ENCODE measurements at places on chromosomes 7 and 10.

GRCh38 chr7:116075351-116076145 lies 45.0 kb upstream of the TFEC start:
- DNase-seq = no peak

DNA sequence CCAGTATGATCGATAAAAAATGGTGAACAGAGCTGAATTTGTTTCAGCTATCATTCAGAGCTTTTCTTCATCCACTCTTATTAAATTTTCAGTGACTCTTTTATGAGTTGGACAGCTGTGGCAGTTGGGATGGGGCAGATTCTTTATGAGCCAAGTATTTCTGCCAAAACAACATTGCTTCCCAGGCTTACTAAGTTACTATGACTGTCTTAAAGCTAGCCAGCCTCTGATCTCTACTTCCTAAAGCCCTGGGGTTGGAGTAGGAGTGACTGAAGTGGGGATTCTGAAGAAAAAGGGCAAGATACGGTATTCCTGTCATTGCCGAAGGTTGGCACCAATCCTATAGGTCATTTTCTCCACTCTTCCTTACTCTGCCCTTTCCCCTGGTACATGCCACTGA lies 12.7 kb downstream of the RPP30 start:
- DNase-seq = no peak

- DNase-seq = peak; percentile 66
These were observed 1.6 kb downstream of the ZNF746 start for GRCh38 chr7:149495785-149496641.

DNA sequence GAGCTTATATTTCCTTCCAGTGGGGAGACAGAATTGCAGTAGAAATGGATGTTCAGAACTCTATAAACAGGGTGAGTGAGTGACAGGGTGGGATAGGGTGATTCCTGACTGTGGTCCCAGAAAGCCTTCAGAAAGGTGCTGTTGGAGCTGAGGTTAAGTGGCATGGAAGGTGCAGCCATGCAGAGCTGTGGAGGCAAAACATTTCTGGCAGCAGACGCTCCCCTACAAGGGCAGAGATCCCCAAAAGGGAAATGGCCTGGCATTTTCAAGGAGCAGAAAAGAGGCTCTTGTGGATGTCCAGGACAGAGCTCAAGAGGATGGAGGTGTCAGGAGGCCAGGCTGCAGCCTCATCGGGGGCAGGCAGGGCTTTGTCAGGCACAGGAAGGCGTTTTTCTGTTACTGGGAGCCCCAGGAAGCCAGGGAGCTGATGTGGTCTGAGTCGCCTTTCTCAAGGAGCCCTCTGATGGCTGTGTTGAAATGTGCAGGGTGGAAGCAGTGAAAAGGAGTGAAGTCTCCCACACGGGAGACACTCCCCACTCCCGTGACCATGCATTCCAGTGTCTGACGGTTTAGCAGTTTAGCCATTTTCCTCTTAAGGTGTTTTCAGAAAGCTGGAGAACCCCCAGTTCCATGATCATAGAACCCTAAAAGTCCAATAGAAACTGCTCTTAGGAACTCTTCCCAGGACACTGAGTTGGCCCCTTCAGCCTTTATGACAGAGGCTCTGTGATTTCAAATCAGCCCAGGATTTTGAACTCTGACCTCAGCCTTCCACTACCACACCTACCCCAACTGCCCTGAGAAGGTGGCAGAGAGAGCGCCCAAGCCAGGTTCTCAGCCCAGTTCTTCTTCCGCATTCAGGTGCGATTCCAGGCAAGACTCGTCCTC lies 96.2 kb downstream of the C10orf105 start:
- DNase-seq = no peak

DNA sequence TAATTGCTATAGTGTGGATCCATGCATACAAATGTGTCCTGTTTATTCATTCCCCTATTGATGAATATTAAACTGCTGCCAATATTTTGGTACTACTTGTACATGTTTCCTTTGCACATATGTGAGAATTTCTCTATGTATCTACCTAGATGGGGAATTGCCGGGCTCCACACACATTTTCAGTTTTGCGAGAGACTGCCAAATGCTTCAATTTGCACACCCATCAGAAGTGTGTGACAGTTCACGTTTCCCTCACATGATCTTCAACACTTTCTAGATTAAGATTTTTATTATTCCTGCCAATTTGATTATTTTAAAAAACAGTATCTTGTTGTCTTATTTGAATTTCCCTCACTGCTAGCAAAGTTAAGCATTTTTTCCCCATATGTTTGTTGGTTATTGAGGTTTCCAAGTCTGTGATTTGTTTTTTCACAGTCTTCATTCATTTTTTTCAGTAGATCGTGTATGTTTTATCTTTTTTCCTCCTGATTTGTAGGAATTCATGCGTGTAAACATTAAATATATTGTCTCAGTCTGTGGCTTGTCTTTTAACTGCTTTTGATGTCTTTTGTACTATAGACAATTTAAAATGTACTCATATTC lies 2.4 kb upstream of the KLF14 start:
- DNase-seq = peak; percentile 23

GRCh38 chr7:158876984-158877383 lies 20.6 kb downstream of the DYNC2I1 start:
- no peak for DNase-seq

GRCh38 chr10:30353851-30354250 lies 4.8 kb upstream of the MTPAP start:
- no peak for DNase-seq

GRCh38 chr10:60905580-60905979 lies 38.4 kb downstream of the RHOBTB1 start:
- no peak for DNase-seq

DNA sequence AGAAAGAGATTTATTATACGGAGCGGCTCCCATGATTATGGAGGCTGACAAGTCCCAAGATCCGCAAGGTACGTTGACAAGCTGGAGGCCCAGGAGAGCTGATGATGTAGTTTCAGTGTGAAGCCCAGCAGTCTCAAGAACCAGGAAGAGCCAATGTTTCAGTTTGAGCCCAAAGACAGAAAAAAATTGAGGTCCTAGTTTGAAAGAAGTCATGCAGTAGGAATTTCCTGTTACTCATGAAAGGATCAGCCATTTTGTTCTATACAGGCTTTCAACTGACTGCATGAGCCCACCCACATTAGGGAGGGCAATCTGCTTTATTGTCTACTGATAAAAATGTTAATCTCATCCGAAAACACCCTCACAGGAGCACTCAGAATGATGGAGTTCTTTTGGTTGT lies 51.5 kb downstream of the CCDC71L start:
- DNase-seq = no peak

DNA sequence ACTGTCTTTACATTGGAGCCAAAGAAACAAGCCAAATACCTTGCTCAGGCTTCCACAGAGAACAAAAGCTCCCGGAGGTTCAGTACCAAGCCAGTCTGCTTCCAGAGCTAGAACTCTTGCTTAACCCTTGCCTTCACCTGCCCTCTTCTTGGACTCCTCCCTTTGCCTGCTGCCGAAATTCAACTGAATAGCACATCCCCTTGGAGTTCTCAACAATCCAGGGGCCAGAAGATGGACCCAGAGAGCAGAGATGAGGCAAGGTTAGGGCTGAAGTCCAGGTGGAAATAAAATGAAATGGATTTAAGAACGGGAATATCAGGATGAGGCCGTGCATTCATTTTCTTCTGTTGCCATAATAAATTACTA lies 876 bp upstream of the PIK3AP1 start:
- no peak for DNase-seq

DNA sequence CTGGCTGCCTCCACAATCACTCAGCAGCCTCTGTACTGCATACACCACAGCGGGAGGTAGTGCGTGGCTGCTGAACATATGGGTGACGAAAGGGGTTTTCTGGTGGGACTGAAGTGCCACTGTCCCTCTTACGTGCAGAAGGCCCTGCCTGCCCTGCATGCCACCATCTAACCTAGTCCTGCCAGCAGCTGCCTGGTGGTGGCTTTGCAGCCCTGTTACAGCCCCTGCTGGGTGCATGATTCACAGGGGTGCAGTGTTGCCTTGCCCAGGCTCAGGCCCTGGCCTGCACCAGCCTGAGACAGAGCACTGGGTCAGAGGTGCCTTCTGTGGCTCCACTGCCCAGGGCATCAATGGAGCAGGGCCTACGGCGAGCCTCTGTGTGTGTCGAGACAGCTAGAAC lies 50.1 kb downstream of the SYPL1 start:
- no peak for DNase-seq

DNA sequence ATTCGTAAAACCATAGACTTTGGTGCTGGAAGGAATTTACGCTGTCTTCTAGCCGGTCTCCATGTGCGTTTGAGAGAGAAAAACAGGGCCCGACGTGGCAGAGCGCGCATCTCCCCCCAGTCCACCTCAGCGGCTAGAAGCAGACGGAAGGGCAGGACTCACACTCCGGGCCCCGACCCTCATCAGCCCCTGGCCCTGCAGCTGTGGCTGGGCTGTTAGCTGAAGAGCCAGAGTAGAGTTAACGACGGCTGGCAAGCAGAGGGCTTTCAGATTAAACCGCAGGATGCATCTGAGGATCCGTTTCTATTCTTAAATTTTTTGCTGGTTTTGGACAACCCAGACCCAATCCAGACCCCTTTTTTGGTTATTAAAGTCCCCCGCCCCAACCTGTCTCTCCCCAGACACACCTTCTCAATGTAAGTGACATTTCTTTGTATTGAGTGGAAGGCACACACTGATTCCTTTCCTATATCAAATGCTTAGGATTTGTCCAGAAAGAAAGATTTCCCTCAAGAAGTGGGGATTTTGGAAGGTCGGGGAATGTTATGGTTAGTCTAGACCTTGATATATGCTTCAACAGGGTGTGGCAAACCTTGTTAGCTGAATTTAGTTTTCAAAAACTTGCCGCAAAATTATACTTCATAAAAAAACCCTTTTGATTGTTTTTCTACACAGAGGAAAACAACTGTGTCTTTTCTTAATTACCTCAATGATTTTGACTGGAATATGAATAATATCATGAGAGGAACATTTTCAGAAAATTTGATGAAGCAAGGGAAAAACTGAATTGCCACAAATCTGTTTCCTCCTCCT lies 1.7 kb upstream of the TBX20 start:
- DNase-seq = peak; percentile 61

DNA sequence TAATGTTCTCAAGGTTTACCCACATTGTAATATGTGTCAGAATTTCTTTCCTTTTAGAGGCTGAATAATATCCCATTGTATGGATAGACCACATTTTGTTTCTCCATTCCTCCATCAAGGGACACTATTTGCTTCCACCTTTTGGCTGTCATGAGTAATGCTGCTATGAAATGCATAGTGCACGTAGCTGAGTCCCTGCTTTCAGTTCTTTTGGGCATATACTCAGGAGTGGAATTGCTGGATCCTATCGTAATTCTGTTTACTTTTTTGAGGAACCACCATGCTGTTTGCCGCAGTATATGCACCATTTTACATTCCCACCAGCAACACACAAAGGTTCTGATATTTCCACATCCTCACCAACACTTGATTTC lies 60.0 kb downstream of the PRF1 start:
- DNase-seq = no peak

DNA sequence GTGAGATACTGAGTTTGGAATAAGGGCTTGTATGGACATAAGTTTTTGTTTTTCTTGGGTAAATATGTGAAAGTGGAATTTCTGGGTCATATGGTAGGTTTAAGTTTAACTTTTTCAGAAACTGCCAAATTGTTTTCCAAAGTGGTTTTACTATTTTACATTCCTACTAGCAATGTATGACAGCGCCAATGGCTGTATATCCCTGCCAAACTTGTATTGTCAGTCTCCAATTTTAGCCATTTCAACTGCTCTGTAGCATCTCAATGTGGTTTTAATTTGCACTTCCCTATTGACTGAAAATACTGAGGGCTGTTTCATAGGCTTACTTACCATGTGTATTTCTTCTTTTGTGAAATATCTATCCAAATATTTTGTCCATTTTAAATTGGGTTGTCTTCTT lies 90.5 kb upstream of the ZNF32 start:
- no peak for DNase-seq

DNA sequence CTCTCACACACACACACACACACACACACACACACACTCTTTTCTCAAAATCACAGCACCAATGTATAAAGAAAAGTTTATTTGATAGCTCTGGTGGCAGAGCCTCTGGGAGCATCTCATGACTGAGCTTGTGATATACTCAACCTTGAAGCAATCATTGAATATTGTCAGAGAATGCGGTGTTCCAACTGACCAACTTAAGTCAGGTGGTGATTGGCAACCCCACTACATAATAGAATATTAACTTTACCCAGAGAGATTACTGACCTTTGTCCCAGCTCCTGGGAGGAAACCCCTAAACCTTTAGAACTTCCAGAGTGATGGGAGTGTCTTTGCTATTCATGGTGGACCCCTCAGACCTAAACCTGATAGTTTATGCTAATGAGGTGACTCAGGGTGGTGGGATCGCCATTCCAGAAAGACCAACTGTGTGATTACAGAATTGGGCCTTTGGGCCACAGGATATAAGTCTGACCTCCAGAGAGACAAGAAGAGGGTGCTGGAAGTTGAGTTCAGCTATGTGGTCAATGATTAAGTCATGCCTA lies 143.1 kb downstream of the OTUD1 start:
- DNase-seq = no peak

DNA sequence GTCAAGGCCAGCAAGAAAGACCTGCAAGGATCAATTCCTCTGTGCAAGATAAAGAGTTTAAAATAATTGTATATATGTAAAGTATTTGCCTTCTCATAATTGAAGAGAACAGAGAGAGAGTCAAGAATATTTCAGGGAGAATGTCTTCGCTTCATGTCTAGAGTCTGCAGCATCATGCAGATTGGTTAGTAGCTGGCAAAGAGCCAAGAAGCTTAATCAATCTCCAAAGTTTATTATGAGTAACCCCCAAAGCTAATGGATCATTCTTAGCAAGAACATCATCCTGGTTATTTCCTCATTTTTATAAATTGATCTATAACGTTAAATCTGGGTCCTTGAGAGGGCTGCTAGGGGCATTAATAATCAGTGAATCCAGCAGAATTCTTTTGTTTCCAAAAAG lies 38.9 kb upstream of the CTBP2 start:
- no peak for DNase-seq

DNA sequence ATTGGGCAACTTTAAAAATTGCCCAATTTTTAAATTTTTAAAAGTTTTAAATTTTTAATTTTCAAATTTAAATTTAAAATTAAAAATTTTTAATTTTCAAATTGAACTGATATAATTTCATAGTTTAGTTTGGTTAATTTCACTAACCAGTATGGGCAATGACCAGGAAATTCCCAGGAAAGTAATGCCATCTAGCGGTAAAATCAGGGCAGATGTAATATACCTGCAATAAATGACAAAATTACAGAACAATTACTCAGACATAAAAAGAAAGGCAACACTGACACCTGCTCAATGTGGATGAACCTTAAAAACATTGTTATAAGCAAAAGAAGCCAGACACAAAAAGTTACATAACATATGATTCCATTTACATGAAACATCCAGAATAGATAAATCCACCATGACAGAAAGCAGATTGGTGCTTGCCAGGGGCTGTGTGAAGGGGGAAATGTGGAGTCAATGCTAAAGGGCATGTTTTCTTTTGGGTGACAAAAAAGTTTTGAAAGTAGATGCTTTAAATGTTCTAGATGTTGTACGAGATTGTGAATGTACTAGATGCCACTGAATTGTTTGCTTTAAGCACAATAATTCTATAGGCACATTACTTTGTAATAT lies 28.6 kb upstream of the SLC16A12 start:
- peak; percentile 16 for DNase-seq
